ENCODE measurements at places on chromosomes 13 and 19.

DNA sequence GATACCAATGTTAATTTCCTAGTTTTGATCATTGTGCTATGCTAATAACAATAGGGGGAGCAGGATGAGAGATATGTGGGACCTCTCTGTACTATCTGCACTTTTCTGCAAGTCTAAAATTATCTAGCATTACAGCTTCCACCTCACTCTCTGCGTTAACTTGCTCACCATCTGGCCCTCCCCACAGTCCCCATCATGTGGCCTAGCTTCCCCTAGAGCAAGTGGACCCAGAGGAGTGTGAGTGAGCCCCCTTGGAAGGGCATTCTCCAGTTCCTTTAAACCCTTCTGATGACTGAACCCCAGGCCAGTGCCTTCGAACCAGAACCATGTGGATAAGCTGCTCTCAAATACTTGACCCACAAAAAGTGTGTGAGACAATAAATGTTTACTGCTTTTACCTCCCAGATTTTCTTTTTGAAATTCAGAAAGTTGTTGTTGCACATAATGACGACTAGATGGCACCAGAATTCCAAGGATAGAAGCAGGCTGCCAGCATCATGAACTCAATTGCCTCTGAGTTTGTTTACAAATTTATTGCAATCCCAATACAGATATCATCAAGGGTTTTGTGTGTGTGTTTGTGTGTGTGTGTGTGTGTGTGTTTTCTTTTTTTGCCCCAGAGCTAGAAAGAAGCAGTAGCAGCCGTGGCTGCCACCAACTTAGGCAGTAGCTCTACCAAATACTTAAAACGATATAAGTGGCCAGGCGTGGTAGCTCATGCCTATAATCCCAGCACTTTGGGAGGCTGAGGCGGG lies 49.0 kb upstream of the ZNF780A start:
- no peak for DNase-seq

DNA sequence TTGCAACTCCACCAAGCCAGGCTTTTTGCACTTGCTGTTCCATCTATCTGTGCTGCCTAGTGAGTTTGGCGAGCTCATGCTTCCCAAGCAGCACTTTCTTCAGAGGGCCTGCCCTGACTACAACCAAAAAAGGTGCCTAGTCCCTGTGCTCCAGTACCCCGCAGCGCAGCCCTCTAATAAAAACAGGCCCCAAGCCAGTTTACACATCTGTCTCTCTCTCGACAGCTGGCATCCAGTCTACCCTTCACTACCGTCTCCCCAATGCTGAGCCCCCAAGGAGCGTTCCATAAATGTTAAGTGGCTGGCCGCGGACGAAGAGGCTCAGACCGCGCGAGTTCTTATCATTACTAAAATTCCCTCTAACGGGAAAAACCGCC lies 512 bp downstream of the MED4 start:
- no peak for DNase-seq

GRCh38 chr19:6362351-6362801 lies 1.0 kb downstream of the CLPP start:
- no peak for DNase-seq

GRCh38 chr19:33186431-33187182 lies 7.5 kb upstream of the LRP3 start:
- no peak for DNase-seq

DNA sequence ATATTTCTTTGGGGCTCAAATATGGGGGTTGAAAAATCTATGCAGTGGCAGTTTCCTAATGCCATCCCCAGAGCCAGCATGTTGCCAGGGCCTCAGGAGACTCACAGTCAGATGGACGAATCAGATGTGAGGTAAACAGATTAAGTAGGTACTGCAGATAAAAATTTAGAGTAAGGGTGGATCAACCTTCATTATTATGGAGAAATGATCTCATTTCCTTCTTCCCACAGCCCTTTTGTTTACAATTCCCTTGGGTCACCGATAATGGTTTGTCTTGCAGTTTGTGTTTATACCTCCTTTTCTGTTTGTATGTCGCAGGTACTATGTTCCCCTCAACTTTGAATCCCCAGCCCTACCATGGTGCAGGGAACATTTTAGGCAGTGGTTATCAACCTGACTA lies 20.0 kb downstream of the DIAPH3 start:
- DNase-seq = no peak

- DNase-seq = no peak
Observed at GRCh38 chr13:59633290-59633689, 530.4 kb downstream of the DIAPH3 start.
